ENCODE measurements at places on chromosomes 5 and 9. TPM values are rescaled to one million over a fixed set of nuclear protein-coding genes. Genes with fewer than 3 reads are reported as not detected.

- DNase-seq, result no peak
Measured at GRCh38 chr5:2569774-2570542, 181.5 kb downstream of the IRX2 start.

DNA sequence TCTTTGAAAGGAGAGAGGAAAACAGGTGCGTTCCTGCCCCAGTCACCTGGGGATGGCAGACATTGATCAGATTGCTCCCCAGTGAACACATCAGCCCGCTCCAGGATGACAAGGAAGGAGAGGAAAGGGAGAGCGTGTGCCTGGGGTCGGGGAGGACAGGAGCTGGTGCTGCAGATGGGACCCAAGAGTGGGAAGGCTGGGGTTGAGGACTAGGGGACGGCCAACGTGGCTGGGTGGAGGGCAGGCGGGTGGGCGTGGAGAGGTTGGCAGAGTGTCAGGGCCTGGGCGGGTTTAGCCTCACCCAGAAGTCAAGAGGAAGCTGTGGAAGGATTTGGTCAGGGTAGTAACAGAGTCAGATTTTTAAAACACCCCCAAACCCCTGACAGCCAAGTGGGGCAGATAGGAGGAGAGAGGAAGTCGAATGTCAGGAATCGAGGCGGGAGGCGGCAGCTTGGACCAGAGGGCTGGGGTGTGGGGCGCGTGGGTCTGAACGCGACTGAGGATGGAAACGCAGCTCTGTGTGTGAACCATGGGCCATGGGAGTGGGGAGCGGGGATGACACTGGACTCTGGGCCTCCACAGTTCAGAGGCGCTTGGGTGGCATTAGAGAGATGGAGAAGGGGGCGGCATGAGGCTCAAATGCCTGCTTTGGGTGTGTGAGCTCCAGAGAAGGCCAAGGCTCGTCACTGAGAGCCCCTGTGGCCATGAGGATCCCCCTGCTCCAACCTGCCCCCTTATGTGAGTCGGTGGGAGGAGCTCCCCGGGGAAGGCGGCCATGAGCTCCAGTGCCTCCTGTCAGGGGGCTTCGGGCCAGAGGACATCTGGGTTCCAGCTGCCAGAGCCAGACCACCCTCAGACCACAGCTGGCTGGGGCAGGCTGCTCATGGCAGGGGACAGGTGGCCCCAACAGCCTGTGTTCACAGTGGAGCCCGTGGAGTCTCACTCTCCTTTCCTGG is 24.6 kb downstream of the LAMC3 start:
- no peak for DNase-seq

DNA sequence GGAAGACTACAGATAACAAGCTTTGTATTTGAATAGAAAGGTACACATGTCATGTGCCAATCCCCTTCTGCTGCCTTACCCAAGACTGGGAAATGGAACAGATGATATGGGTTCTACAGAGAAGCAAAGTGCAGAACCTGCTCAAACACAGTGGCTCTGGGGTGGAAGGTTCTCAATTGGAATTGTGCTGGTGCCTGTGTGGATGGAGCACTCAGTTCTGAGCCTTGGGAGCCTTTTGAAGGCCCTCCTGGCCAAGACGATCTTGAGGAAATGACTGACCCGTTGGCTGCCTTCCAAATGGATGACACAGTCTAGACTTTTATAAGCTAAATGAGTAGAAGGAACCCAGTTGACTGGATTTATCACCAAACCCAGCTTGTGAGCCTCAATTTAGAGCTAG is 4.2 kb upstream of the PRSS3 start:
- no peak for DNase-seq

DNA sequence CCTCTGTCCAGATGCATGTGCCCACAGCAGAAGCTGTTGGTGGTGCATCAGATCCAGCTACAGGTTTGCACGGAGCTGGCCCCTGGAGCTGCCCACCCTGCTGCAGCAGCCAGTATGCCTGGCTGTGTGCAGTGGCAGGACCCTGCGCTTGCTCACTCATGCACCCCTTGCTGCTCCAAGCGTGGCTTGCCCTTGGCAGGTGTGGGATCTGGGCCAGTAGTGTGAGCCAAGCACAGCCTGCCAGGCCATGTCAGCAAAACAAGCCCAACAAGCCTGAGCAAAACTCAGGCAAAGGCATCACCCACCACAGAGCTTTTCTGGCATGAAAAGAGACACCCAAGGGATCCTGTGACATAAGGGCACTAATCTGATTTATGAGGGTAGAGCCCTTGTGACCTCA is 18.3 kb upstream of the ECPAS start:
- no peak for DNase-seq

- no peak for DNase-seq
Measured at GRCh38 chr9:36461323-36461722, 61.3 kb upstream of the RNF38 start.

The CACFD1 gene
- total RNA-seq, result 0.73 TPM

All from activated T-cell treated with anti-CD3 and anti-CD28 coated beads, Interleukin-2, amount 50 U/mL, for 4 hours (primary cell).